NCI-H510A (cell line): ENCODE measurements at places on chromosomes 6 and 20.

DNA sequence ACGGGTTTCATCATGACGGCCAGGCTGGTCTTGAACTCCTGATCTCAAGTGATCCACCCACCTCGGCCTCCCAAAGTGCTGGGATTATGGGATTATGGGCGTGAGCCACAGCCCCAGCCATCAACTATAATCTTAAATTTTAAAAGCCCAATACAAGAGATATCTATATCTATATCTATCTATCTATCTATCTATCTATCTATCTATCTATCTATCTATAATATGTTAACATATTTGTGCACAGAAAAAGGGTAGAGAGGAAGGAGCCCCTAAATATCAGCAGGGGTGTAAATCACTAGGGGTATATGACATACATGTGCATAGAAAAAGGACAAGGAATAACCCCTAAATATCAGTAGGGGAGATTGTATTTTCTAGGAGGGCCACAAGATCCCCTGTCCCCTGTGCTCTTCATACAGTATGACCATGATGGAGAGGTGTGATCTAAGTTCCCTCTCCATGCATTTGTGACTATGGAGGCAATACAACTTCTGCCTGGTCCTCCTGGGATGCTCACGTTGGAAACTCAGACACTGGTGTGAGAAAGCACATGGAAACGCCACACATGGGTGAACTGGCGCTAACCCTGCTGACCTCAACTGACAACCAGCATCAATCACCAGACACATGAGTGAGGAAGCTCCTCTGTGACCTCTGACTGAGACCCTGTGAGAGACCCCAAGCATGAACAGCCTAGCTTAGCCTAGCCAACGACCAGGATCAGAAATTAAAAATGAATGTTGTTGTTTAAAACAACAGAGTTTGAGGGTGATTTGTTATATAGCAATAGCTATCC, 1.2 kb upstream of the SPATS1 start:
- DNase-seq = no peak

GRCh38 chr6:169028343-169028742, 225.3 kb downstream of the THBS2 start:
- DNase-seq = no peak

- DNase-seq = no peak
Observed at GRCh38 chr6:30769088-30769852, 24.9 kb upstream of the IER3 start.

GRCh38 chr20:56995149-56995548, 271.3 kb downstream of the BMP7 start:
- no peak for DNase-seq

DNA sequence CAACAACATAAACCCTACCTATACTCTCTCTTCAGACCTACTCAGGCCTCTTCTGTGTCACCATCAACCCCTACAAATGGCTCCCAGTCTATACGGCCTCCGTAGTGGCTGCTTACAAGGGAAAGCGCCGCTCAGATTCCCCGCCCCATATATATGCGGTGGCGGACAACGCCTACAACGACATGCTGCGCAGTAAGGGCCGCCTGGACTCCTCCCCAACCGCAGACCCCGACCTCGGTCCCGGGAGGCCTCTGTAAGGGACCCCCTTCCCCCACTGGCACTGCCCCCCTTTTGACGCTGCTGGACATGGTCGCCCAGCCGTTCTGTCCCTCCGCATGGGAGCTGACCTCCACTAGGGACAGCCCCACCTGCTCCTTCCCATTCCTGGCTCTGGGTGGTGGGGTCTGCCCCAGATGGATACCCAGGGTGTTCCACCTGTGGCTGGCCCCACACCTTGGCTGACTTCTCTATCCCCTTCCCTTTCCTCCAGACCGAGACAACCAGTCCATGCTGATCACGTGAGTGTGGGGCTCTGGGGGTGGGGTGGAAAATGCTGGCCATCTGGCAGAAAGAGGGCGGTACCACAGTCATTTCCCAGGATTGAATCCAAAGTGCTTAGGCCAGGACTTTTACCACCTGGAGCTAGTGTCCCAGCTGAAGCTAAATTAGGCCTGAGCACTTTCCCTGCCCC, 25.0 kb downstream of the MYH7B start:
- DNase-seq = peak; percentile 31

DNA sequence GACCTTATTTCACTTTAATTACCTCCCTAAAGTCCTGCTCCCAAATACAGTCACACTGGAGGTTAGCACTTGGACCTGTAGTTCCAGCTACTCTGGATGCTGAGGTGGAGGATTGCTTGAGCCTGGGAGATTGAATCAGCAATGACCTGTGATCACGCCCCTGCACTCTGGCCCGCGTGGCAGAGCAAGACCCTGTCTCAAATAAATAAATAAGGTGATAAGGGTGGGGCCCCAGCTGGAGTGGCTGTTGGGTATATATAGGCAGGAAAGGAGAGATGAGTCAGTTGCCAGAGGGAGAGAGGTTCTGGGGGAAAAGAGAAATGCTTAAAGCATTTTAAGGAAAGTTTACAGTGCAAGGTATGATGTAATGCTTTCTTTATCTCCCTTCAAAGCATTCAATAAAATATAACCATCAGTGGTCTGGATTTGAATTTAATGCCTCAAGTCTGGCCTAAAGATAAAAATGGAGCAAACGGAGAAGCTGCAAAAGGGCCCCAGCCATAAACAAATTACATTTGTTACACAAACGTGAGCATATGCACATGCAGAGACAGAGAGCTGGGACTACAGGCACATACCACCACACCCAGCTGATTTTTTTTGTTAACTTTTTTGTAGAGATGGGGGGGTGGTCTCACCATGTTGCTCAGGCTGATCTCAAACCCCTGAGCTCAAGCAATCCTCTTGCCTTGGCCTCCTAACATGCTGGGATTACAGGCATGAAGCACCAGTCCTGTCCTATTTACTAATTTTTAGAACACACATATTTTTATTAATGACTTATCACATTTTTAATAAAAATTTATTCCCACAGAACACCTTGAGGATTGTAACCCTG, 6.1 kb upstream of the PM20D2 start:
- DNase-seq = no peak

GRCh38 chr6:20173833-20174792, 38.2 kb downstream of the MBOAT1 start:
- DNase-seq = no peak

DNA sequence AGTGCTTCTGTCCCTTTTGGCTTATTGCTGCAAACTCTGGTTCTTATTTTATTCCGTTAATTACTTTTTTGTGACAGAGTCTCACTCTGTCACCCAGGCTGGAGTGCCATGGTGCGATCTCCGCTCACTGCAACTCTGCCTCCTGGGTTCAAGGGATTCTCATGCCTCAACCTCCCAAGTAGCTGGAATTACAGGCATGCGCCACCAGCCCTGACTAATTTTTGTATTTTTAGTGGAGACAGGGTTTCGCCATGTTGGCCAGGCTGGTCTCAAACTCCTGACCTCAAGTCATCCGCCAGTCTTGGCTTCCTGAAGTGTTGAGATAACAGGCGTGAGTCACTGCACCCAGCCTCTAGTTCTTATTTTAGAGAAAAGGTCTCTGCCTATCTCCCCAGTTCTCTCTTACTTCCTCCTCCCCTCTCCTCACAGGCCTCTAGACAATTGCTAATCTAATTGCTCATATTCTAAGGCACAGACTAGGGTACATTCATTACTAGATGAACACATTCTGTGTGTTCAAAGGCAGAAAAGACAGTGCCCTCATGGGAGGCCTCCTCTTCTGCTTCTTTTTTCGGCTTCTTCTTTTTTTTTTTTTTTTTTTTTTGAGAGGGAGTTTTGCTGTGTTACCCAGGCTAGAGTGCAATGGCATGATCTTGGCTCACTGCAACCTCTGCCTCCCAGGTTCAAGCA, 27.0 kb downstream of the EDEM2 start:
- no peak for DNase-seq

DNA sequence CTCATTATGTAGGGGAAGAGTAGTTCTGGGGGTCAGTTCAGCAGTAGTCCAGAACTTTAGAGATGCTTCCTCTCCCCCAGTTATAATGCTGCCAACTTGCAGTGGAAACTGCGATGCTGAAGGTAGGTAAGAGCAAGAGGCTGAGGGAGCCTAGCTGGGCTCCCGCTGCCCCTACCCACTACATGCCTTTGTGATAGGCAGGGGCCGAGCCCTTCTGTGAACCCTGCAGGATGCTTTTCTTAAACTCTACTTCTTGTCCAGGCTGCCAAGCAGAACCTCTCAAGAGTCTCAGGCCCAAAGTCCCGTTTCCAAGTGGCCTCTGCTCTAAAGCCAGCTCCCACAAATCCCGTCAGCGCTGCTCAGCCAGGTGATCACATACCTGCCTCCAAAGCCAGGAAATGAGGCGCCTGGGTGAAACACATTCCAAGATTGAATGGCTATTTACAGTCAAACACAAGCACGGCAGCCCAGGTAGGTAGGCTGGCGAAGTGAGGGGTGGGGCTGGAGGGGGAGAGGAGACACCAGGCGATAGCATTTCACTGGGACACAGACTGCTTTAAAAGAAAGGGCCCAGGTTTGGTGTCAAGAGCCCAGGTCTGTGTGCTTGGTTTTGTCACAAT, 150.7 kb downstream of the CD24 start:
- no peak for DNase-seq
